ENCODE measurements at places on chromosomes 7 and 10.

GRCh38 chr7:67598469-67598868 is 601.8 kb downstream of the TYW1 start:
- no peak for DNase-seq

DNA sequence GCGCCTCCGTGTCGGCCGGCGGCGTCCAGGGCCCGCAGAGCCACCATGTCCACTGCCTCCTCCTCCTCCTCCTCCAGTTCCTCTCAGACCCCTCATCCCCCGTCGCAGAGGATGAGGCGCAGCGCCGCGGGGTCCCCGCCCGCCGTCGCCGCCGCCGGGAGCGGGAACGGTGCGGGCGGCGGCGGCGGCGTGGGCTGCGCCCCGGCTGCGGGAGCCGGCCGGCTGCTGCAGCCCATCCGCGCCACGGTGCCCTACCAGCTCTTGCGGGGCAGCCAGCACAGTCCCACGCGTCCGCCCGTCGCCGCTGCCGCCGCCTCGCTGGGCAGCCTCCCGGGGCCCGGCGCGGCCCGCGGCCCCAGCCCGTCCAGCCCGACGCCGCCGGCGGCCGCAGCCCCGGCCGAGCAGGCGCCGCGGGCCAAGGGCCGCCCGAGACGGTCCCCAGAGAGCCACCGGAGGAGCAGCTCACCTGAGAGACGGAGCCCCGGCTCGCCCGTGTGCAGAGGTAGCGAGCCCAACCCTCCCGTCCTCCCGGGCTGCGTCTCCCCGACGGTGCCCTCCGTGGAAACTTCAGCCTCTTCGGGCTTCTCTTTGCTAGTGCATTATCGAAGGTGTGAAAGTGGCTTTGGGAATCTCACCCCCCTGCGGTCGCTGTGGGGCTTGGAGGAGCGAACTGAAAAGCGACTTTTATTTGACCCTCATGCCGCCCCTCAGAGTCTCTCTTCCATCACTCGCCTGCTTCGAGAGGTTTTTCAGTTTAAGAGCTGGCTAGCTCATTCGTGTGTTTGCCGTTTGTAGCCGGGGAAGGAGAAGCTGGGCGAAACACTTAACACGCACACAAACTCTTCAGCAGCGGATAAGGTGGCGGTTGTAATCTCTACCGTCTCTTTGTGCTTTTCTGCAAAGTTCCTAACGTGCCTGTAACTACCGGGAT is 975 bp downstream of the GLCCI1 start:
- no peak for DNase-seq

- DNase-seq = no peak
Observed at GRCh38 chr7:16203065-16203464, 218.3 kb downstream of the CRPPA start.

DNA sequence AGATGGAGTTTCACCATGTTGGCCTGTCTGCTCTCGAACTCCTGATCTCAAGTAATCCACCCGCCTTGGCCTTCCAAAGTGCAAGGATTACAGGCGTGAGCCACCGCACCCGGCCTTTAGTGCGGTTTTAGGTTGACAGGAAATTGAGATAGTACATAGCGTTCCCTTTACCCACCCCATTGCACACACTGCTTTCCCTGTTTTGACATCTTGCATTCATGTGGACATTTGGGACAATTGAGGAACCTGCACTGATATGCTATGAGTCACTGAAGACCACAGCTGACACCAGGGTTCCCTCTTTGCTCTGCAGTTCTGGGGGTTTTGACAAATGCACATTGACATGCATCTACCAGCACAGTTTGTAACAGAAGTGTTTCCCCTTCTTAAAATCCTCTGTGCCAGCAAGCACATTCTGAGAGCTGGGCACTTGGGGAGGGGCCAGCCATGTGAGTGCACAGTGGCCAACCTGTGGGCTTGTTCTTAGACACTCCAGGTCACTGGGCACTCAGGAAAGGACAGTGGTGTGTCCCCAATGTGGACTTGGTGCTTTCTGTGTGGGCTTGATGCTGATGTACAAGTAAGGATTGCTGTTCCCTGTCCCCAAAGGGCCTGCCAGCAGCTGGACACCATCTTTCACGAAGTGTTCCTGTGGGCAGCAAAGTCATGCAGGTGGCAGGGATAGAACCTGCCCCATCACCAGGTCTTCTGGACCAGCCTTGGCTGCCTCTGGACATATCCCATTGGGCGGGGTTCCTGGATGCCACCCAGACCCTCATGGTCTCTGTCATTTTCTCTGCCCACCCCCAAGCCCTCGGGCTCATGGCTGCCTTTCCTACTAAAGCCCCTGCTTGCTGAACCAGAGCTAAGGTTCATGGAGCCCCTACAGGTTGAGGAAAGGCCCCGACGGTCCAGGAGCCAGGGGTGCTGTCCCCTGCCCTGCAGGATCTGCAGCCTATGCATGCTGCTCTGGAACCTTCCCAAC is 579.8 kb downstream of the GLRX3 start:
- DNase-seq = no peak
